RKO (cell line): ENCODE measurements at places on chromosomes 7 and 10.
A peak's percentile ranks its signal among the peaks of the same experiment; 100 is the strongest.

DNA sequence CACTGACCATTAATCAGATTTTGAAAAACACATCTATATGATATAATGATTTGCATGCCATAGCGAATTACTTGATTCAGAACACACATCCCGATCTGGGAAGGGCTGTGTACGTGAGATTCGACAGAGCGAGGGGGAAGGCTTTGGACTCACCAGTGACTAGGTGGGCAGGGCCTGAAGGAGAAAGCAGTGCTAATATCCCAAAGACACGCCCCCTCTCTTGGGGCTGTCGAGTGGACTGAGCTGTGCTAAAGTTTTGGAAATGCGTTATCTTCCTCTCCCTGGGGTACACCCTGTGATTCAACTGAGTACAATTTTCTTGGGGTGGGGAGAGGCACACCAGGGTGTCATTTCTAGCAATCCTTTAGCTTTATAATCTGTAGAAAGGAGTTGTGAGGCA lies 1.8 kb downstream of the LRRC17 start:
- DNase-seq, result no peak

GRCh38 chr7:39051707-39052106 lies 74.0 kb downstream of the POU6F2 start:
- no peak for DNase-seq

DNA sequence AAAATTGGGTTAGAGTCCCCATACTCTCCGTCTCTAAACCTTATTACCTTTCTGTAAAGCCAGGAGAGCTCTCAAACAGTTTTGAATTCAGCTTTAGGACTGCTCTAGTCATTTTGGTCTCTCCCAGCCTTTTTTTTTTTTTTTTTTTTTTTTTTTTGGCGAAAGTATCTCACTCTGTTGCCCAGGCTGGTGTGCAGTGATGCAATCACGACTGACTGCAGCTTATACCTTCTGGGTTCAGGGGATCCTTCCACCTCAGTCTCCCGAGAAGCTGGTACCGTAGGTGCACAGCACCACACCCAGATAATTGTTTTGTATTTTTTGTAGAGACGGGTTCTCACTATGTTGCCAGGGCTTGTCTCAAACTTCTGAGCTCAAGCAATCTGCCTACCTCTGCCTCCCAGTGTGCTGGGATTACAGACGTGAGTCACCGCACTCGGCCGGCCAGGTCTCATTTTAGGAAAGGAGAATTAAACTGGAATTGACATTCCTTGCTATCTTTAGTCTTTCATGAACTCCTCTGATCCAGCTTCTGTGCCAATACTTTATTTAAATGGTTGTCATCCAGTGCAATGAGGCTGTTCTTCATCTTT lies 31.4 kb upstream of the RSU1 start:
- no peak for DNase-seq

DNA sequence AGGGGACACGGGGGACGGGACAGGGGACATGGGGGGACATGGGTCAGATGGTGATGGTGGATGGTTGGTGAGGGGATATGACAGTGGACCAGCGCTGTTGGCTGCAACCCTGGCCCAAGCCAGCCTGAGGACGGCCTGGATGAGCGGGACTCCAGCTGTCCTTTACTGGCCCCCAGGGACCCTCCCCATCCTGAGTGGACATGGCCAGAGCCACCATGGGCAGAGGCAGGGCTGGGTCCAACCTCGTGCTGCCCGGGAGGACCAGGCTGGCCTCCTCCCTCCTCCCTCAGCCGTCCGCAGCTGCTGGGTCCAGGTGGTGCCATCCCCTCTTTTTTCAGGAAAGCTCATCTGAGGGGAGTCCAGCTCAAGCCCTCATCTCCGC lies 30.4 kb downstream of the GET4 start:
- DNase-seq, result peak; percentile 37

DNA sequence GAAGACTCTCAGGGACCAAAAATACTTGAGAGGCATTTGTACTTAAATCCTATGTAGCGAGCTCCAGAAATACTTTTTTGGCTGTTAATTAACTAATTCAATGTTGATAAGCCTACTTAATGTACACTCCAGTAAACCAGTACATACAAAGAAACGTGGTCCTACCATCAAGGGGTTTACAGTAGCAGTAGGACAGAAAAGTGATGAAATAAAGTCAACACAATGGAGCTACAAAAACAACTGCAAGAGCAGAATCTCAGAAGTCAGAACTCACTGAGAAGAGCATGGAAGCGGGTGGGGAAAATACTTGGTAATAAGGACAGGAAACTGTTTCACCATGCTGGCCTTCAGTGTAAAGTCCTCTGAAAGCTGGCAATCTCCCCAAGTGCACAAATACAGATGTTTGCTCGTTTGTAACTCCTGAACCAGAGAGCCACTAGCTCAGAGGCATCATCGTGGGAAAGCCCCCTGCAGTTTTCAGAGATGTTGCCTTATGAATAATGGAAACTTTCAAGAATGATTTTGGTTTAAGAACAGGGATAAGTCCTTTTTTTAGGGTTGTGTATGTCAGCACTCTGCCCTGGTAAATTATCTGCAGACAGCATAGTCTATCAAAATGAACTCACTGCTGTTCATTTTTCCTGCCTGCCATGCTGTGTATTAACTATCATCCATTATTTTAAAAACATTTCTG lies 233.2 kb downstream of the SORCS1 start:
- DNase-seq, result no peak

DNA sequence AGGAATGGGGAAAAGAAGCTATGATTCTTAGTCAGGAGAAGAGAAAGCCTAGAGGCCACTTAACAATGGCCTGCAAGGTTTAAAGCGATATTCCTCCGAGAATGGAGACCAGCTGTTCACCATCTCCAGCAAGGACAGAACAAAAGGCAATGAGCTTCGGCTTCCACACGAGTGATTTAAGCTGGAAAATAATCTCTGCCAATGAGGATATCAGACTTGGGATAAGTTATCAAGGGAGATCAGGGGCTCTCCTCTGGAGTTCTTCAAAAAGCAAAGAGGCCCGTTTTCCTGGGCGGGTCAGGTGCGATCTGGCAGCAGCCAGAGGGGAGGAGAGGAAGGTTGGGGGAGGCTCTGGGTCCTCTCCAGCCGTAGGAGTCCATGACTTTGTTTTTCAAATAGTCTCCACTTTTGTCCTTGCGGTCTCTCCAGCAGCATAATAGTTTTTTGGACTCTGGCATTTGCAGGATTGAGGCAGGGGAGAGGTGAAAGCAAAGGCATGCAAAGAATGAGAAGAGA lies 211.3 kb downstream of the SKIDA1 start:
- DNase-seq, result no peak

DNA sequence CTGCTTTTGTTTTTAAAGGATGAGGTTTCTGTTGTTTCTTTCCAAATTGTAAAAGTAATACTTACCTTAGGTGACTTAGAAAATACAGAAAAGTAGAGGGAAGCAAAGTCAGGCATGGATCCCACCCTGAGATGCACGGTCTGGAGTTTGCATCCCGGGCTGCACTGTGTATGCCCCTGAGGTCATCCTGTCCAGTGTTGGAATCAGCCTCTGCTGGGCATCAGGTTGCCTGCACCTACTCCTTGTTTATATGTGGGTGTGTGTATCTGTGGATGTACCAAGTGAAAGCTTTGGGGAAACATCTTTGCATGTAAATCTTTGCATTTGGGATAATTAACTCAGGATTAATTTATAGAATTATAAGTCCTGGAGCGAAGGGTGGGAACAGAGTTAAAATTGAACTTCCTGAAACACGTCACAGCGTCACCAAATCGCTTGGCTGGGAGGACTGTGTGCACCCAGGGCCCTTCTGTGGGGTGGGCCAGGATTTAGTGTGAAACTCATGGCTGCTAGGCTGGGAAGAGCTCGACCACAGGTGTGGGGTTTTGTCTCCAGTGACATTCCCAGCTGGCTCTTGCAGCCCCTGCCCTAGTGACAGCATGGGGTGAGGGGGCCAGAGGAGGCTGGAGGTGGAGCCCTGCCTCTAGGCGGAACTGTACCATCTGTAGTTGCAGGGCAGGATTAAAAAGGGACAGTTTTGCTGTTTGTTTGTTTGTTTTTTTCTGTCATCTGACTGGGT lies 27.9 kb downstream of the GTF2IRD1 start:
- DNase-seq, result no peak

GRCh38 chr7:46859963-46860475 lies 721.9 kb downstream of the TNS3 start:
- peak; percentile 16 for DNase-seq

- DNase-seq, result no peak
Measured at GRCh38 chr10:123760356-123761037, 94.3 kb downstream of the GPR26 start.

GRCh38 chr7:88480271-88480670 lies 173.6 kb upstream of the STEAP4 start:
- DNase-seq, result no peak

- DNase-seq, result no peak
Measured at GRCh38 chr7:2605608-2606538, 25.9 kb upstream of the TTYH3 start.

DNA sequence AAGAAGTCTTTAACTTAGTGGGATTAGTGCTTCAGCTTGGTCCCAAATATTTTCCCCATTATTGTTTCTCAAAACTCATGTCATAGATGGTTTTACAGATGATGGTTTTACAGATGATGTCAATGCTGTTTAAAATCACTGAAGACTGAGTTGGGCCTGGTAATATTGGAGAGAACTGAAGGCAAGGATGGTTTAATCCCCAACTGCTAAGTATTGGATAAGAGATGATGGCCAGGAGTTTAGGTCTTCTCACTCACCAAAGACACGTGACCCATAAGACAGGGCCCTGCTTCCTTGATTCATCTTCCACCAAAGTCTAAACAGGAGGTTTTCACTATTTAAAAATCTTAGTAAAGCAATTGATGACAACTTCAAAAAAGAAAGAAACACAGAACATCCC lies 56.3 kb downstream of the VWA2 start:
- no peak for DNase-seq
